ENCODE measurements at places on chromosomes 11 and 22.

DNA sequence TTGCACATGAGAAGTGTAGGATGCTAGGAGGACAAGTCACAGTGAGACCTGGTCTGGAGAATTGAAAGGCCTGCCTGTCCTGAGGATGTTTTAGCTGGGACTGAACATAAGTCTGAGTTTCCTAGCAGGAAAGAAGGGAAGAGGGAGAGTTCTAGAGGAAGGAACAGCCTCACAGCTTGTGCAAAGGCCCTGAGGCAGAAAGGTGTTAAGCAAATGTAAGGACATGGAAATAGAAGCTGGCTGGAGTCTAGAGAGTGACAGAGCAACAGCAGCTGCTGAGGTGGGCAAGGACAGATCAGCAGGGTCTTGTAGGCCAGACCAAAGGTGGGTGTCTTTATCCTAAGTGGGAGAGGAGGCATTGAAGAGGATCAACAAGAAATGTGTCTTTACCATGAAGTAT, 210.9 kb upstream of the E2F8 start:
- DNase-seq: no peak

DNA sequence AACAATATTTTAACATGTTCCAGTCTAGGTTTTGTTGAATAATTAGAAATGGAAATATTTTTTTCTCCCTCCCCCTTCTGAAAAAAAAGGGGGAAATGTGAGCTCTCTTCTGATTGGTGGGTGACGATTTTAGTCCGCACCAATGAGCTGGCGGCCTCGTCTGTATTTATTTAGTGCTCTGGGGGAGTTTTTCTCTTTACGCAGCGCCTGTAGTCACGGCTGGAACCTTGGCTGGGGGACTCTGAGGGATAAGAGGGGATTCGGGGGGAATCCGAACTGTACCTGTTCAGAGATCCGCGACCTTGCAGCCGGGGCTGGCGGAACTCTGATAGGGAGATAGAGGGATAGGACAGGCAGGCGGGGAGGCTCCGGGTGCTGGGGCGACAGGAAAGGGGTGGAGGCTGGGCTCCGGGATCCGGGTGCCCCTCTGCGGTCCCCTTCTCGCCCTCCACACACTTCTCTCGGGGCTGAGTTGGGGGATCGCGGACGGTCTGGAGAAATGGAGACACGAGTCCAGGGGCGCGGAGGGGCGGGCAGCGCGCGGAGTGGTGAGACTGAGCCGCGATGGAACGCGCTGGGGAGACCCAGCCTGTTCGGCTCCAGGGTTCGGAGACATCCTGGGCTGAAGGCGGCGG, 99.7 kb upstream of the HSD17B12 start:
- no peak for DNase-seq

DNA sequence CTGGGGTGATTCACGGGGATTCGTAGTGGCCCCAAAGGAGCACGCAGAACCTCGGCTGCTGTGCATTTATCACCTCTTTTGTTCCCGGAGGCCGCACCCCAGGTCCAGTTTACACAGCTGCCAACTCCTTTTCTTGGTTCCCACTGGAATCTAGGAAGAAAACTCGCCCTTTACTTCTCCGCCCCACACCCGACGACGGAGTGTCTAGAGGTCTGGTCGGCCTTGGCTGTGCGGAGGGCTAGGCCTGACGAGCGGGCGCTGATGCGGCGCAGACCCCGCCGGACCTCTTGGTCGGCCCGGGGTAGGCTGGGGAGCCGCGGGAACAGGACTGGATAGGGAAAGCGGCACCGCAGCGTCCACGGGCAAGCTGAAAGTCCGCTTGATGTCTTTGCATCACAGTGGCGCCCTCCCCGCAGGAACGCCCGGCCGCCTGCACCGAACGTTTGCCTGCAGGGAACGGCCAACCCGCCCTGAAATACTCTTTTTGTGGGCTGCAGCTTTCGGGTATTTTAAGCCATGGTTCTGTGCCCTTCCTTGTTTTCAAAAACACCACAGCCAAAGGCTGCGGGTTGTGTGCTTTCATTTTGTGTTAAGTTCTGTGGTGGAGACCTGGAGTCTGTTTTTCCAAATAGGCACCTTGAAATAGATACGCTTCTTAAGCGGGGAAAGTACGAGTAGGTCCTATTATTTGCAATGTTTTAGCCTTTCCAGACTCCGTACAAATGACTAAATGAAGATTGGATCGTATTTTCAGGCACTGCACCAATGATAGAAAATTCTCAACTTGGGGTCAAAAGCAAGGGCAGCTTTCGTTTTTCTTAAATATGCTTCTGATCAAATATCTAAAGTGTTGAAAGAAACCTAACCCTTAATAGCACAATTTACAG, 829 bp upstream of the ZBED5 start:
- DNase-seq: no peak

DNA sequence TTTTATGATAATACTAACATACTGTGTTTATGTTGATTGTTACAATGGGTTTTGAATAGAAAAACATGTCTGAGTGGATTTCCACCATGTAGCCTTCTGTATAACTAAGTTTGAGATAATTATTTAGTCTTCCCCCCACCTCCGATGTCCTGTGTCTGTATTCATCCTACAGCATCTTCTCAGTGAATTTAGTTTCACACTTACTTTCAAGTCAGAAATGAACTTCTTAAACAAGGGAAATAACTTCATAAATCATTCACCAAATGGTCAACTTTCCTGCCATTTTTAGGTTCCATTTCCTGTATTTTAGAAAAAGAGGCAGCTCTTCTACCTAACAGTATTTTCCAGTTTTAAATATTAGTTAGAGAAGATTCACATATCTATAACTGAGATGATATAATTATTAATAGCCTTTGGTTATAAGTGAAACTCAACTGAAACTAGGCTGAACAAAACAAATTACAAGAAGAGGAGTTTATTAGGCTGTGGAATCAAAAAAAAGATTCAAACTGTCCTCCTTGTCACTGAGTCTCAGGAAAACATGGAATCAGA, 3.5 kb downstream of the OR51B5 start:
- no peak for DNase-seq

DNA sequence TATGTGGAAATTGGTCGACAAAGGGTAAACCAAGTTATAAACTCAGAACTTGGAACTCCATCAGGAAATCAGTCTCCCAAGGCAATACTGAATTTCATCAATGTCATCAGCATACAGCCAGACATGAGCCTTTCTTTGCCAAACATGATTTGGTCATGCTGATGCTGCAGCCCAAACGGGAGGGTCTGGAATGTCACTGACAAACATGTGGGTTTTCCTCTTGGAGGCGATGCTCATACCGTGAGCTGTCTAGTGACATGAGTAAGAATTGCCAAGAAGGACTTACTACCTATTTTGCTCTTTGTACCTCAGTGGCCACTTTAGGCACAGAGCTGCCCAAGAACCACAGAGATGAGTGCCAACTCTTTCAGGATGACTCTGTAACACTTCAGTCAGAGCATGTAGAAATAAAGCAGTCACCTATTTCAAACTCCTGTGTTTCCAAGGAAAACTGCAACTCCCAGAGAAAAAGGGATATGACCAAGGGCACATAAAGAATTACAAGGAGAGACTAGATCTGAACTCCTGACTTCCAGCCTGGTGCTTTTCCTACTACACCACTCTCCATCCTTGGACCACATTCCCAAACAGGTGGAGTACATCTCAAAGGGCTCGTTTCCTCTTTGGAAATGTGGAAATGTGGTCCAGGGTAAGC, 24.3 kb upstream of the MRGPRX2 start:
- DNase-seq: no peak

DNA sequence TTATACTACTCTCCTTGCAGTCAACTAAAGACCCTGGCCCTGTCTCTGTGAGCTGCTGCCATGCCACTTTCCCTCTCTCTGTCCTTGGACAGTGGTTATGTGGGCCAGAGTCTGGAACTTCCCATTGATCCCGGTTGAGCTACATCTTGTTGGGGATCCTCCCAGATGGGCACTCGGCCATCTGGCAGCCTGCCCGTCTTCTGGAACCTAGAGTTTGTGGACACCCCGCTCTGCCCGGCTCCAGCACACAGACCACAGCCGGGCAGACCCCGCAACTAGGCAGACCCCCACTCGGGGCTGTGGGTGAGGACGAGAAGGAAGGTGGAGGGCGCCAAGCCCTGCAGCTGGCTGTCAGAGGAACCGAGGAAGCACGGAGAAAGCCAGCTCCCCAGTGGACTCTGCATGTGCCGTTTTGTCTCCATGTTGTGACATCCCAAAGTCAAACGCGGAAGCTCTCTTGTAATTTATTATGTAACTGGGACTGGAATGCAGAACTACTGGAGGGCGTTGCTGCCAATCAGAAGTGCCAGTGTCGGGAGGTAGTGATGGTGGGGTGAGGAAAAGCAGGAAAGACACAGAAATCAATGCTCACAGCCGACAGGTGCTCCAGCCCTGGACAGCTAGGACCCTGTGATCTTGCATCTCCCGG, 207.7 kb downstream of the CEP164 start:
- no peak for DNase-seq

DNA sequence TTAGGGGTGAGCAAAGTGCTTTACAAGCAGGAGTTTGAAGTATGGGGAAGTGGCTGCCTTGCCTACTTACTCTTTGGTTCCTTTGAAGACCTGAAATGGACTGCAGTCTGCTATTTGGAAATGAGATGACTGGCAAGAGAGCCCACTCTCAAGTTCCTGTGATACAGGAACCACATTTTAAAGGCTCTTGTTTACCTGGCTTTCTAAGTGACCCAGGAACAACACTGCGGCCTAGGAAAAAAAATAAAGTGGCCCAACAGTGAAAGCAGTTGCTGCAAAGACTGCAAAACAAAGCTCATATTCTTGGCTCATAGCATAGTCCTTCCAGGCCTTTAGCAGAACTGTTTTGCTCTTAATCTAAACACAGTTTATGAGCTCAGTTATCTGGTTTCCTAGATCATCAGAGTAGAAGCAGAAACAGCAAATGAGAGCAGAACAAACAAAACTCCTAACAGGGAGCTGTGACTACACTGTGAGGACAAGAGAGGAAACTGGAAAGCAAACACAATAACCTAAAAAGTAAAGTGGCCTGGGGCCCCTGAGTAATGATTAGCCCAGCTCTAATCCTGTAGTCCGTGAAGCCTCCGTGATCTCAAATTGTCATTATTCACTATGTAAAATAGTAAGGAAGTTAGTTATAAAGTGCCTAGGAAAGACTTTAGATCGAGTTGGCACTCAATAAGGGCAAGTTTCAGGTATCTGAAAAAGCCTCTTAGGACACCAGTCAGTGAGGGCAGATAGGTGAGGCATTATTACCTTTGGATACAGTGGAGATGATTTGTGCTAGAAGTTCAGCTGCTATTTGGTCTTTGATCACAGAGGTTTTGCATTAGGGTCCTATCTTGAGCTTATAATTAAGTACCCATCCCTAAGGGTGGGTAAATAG, 11.5 kb downstream of the CCDC117 start:
- DNase-seq: no peak

GRCh38 chr11:43573873-43574272, 106.7 kb upstream of the HSD17B12 start:
- no peak for DNase-seq

GRCh38 chr22:33601062-33601461, 319.2 kb downstream of the LARGE1 start:
- DNase-seq: no peak

- no peak for DNase-seq
Measured at GRCh38 chr11:3154001-3154599, 11.0 kb downstream of the OSBPL5 start.

DNA sequence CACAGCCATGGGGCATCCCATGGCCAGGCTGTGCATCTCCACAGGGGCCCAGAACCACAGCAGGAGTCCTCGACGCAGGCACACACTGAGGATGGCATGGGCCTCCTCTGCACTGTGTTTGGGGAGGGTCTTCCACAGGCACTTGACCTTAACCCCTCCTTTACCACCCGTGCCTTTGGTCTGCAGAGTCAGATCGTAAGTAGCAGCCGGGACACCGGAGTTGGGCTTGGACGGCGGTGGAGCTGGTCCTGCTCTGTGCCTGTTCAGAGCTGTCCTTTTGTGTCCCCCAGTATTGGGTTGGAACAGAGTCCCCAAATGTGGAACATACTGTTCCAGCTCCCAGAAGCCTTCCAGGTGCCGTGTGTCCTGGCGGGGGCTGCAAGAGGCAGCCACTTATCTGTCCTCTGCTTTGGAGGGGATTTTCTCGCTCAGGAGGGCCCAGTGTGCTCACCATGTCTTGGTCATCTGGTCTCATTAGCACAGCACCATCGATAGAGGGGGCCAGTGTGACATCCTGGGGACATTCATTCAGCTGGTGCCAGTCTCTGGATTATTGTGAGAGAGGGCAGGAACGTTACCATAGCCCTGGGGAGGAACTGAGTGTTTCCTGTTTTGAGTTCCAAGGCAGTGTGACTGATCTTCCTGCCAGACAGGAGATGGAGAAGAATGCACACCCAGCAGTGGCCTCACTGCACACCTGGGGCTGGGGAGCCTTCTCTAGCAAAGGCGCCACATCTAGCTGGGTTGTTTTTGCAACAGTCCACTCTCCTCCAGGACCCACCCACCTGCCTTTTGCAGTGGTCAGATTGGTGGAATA, 12.4 kb downstream of the CRELD2 start:
- peak; percentile 40 for DNase-seq

DNA sequence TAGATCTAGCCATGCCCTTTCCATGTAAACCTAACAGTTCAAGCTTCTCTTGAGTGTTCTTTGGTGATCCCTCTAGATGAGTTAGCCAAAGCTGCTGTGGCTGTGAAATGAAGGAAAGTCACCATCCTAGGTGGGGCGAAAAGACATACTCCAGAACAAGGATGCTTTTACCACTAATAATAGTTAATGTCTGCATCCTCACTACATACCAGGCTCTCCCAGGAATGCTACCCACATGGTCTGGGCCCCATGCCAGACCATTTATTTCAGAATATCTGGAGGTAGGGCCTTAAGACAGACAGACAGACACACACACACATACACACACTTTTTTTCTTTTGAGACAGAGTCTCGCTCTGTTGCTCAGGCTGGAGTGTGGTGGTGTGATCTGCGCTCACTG, 14.7 kb downstream of the ABTB2 start:
- DNase-seq: no peak

GRCh38 chr11:103877221-103877620, 159.2 kb upstream of the DDI1 start:
- DNase-seq: no peak

GRCh38 chr11:56916162-56916561, 72.6 kb upstream of the OR5AK2 start:
- DNase-seq: no peak

DNA sequence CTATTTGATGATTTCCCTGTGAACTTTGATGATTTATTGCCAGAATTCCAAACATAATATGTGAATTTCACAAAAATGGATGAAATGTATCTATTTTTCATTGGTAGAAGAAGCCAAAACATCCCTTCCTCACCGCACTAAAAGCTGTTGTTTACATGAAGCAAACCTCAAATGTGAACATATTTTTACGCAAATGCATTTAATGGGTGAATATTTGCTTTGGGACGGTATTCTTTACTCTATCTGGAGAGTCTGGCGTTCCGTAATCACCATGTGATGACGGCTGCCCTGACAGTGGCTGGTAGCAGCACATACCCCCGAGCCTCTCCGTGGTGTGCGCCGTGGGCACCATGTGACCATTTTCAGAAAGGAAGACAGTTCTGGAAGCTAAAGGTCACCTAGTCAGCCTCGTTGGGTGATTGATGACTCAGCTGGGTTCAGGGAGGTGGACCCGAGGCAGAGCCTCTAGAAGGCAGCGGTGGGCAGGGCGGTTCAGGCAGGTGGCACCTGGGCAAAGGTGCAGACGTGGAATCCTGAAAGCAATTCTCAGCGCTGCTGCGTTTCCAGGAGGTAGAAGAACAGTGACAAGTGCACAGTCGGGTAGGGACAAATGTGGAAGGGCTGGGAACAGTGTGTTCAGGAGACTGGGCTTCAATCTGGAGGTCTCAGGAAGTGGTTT, 45.3 kb downstream of the PPARA start:
- DNase-seq: no peak

Measured in stimulated activated CD4-positive, alpha-beta T cell treated with anti-CD3 and anti-CD28 coated beads, Interleukin-1b, Interleukin-23, amount 100 ng/mL, for 48 hours (primary cell).